ENCODE measurements at places on chromosomes 16 and 17. TPM values are rescaled to one million over a fixed set of nuclear protein-coding genes. Genes with fewer than 3 reads are reported as not detected.

CCL17 gene
- not detected for total RNA-seq

ZNF287 gene
- 6.8 TPM for total RNA-seq

- DNase-seq = no peak
These were observed 5.9 kb downstream of the CLEC19A start for GRCh38 chr16:19291475-19291874.

CIBAR2 gene
- not detected for total RNA-seq

GRCh38 chr16:79127766-79128165 is 472.8 kb downstream of the MAF start:
- no peak for DNase-seq

- no peak for DNase-seq
These were observed 18.7 kb downstream of the CES4A start for GRCh38 chr16:67006930-67007658.

MRPL58 gene
- 67.9 TPM for total RNA-seq

TENT4B gene
- total RNA-seq = 21.9 TPM

GRCh38 chr16:2609827-2610470 is 72.1 kb downstream of the PDPK1 start:
- DNase-seq = no peak

SERPINF2 gene
- 2.9 TPM for total RNA-seq
